Activated CD4-positive, alpha-beta T cell treated with anti-CD3 and anti-CD28 coated beads, Interleukin-2, amount 10 ng/mL, durations not matched to agents 7 days and 5 days (primary cell): ENCODE measurements at places on chromosomes 12 and 14. TPM values are rescaled to one million over a fixed set of nuclear protein-coding genes. Genes with fewer than 3 reads are reported as not detected.

Gene CPNE6
- not detected for total RNA-seq

DNA sequence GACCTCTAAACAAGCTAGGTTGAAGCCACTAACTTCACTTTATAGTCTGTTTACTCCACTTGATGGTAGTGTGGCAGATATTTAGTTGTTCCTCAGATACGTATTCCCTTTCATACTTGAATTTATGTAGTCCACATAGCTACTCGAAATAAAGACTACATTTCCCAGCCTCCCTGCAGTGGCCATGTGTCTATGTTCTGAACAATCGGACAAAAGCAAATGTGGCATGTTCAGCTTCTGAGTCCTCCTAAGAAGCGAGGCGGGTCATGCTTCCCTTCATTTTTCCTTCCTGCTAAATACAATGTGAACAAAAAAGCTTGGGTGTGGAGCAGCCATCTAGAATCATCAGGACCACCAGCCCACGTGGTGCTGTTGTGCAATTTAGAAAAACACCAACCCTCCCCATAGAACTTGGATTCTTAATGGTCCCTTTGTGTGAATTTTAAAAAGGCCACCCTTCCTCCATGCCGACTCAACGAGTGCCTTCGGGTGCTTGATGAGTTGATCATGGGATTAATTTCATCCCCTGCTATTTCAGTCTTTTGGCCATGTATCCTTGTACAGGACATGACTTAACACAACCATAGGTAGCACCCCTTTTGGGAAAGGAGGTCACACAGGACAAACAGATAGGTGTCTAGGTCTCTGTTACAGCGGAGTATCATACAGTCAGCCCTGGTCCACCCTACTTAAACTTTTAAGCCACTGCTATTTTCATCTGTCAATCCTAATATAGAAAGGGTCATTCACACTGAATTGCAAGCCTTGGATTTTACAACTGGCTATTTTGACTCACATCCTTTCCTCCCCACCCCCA is 60.7 kb downstream of the ZFC3H1 start:
- DNase-seq, result no peak

- DNase-seq, result no peak
Measured at GRCh38 chr12:113063396-113064350, 7.1 kb downstream of the DTX1 start.

DNA sequence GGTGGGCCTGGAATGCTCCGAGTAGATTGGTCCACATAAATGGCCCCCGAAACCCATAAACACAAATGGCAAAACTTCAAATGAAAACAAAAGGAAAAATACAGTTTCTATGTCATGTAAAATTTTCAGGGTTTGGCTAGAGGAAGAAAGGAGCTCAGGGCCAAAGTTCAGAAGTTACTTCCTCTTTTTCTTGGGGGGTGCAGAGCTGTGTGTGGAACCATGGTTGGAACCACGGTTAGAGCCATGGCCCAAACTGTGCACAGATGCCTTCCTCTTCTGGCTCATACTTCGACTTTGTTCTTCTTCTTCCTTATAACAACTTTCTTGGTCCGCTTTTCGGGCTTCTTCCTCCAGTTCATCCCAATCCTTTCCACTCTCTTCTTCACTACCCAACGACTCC is 51.7 kb downstream of the MGST1 start:
- DNase-seq, result no peak

DNA sequence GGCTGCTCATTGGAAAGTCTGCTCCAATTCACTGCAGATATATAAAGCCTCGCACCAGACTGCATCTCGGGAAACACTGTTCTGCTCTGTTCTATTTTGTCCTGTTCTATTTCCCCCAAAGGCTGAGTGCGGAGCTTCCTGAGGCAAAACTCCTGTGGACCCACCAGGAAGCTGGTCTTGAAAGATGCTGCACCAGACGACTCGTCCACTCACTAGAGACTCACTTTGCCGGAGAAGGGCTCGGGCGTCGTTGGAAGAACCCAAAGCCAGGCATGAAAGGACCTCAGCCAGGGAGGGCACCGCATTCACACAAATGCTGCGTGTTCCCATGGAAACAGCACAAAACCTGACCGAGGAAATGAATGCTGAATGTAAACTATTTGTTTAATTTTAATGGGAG is 331.2 kb upstream of the SFSWAP start:
- no peak for DNase-seq

DNA sequence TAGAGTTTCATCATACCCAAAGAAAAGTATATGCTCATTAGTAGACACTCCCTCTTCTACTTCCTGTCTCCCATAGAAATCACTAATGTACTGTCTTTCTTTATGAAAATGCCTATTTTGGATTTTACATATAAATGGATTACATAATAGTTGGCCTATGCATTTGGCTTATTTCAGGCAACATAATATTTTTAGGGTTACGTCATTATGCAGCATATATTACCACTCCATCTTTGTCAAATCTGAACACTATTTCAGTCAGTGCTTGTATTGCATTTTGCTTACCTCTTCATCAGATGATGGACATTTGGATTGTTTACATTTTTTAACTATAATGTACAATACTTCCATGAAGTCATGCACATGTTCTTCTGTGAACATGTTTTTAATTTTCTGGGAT is 1406.1 kb downstream of the LRFN5 start:
- DNase-seq, result no peak

- peak; percentile 50 for DNase-seq
Measured at GRCh38 chr12:6367065-6367968, 8.0 kb downstream of the SCNN1A start.

GRCh38 chr14:98259881-98260280 is 1012.1 kb downstream of the BCL11B start:
- DNase-seq, result no peak

GRCh38 chr12:112331886-112332285 is 50.3 kb downstream of the HECTD4 start:
- no peak for DNase-seq

DNA sequence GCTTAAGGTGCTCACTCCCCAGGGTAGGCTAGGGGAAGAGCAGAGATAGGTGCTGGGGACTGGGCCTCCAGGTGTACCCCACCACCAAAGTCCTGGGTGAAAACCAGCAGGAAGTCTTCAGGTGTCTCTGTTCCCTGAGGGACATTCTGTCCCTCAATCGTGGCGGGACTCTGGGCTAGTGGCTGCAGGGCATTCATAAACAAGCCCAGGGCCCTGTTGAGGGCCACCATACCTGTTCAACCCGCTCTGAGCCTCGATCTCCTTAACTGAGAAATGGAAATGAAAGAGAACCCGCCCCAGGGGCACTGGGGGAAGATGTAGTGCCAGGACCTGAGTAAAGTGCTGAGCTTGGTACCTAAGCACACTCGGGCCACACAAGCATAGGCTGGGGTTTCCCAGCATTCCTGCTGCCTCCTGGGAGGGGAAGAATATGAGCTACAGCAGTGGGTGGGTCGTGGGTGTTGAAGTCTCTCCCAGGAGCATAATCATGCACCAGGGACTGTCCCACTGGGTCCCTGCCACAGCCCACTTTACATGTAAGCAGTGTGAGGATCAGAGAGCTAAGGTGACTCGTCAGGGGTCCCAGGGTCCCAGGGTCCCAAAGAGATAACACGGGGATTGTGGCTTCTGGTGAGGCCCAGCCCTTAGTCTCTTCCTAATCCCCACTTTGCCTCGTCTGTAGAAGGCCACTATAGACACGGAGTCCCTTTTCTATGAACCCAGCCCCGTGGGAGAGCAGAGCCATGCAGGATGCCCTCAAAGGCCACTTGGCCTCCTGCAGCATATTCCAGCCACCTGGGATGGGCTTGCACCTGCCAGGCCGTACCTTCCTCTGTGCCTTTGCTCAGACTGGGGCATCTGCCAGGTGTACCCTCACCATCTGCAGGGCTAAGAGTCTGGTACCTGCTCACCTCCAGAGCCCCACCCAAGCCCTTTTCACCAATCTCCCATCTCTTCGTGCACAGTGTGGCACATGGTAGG is 14.4 kb downstream of the FAM222A start:
- no peak for DNase-seq

Gene IL26
- 0.50 TPM for total RNA-seq

GRCh38 chr12:3097186-3097804 is 20.1 kb downstream of the TSPAN9 start:
- DNase-seq, result no peak

GRCh38 chr12:110563702-110564470 is 19.2 kb downstream of the PPTC7 start:
- no peak for DNase-seq

Gene FIGNL2
- total RNA-seq, result 0.17 TPM

Gene PKP2
- total RNA-seq, result not detected

DNA sequence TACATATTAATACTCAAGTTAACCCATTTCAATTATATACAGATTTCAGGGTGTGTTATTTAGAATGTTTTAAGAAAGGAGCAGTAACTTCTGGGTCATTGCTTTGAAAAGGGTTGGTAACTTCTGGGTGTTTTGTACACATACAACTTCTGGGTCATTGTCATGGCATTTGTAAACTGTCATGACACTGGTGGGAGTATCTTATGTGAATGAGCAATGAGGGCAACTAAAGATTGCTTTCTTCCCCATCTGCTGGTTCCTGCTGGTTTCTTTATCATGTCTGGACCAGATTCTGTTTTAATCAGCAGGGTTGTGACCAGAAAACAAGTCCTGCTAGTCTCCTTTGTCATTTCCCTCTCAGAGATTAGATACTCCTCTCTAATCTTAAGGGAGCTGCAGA is 713.3 kb downstream of the LRFN5 start:
- no peak for DNase-seq

- no peak for DNase-seq
Measured at GRCh38 chr14:76098916-76099675, 52.6 kb upstream of the GPATCH2L start.

- DNase-seq, result no peak
Measured at GRCh38 chr14:94897082-94897481, 127.2 kb upstream of the GSC start.

GRCh38 chr12:108000111-108000510 is 129.0 kb upstream of the WSCD2 start:
- DNase-seq, result no peak
